ENCODE measurements at places on chromosomes 13 and 19. TPM values are rescaled to one million over a fixed set of nuclear protein-coding genes. Genes with fewer than 3 reads are reported as not detected.

DNA sequence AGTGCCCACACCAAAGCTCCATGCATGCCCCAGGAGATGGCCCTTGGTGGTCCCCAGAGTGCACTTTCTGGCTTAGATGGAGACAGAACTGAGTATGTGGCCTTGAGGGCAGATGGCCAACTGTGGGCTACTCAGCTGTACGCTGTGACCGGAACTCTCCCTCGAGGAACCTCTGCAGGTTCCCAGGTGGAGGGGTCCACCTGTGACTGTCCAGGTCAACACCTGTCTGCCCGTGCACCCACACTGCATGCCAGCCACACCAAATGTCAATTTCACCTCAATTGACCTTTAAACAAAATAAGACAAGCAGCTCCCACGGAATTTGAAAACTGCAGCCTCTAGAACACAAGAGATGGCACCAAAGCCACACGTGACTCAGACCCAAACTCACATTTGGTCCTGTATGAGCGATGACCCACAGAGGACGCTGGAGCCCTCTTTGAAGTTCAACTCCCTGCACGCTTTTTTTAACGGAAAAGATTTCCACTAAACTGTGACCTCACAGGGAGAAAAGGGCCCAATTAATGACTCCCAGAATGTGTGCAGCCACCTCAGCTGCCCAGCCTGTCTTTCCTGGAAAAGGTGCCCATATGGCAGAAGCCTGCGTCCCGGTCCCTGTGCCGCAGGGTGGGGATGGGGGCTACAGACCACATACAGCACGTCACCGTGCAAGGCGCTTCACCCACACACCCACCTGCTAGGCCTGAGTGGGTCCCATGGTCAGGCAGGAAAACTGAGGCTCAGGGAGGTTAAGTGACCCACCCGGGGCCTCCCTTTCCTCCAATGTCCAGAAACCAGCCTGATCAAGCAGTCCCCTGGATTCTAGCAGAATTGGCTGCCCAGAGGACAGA, 47.7 kb downstream of the KLF2 start:
- no peak overlapping the region for H3K4me3 ChIP-seq
- H3K27ac ChIP-seq: peak overlapping the region; percentile 81
- H3K27me3 ChIP-seq: no peaks in the 10 kb centered on the region

- no peak overlapping the region for H3K4me3 ChIP-seq
- H3K36me3 ChIP-seq: peaks cover 3% of the 10 kb centered on the region
- DNase-seq: no peak
- H3K27ac ChIP-seq: no peak overlapping the region
- no peaks in the 10 kb centered on the region for H3K4me1 ChIP-seq
- H3K27me3 ChIP-seq: no peaks in the 10 kb centered on the region
Measured at GRCh38 chr19:19531951-19532805, 3.5 kb downstream of the YJEFN3 start.

DNA sequence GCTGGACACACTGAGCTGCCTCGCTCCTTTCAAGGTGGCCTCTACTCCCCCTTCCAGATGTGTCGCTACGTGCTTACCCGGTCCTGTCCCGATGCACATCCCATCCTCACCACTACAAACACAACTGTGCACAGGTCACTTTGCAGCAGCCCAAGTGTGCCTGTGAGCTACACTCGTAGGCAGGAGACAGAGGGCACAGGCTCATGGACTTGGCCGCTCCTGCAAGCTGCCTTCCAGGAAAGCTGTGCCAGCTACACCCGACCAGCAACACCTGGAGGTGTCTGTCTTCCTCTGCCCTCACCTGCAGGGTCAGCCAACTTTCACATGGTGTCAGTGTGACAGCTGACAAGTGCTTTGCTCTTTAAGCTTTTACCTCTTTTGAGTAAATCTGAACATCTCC, 15.4 kb downstream of the CARS2 start:
- H3K36me3 ChIP-seq: peaks cover 19% of the 10 kb centered on the region
- H3K27ac ChIP-seq: no peak overlapping the region
- H3K27me3 ChIP-seq: no peaks in the 10 kb centered on the region
- H3K4me1 ChIP-seq: no peaks in the 10 kb centered on the region
- H3K4me3 ChIP-seq: no peak overlapping the region
- no peak for DNase-seq

KIR2DL3 gene
- not detected for total RNA-seq

- H3K36me3 ChIP-seq: peaks cover 38% of the 10 kb centered on the region
- no peaks in the 10 kb centered on the region for H3K4me1 ChIP-seq
- no peak overlapping the region for H3K27ac ChIP-seq
- no peaks in the 10 kb centered on the region for H3K27me3 ChIP-seq
Measured at GRCh38 chr13:45521297-45521696, 56.6 kb downstream of the COG3 start.

DNA sequence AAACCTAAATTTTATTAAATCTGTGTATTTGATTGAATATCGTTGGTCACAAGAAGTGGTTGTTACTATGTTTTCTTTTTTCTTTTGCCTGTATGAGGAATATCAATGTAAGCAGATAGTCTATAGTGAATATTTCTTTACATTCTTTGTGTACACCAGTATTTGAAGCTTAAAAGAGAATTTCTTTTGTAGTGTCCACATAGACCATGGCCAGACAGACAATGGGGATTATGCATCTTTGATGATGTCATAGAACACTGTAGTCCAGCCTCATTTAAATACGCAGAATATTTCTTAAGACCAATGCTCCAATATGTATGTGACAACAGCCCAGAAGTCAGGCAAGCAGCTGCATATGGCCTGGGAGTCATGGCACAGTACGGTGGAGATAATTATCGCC, 64.8 kb downstream of the IPO5 start:
- H3K27me3 ChIP-seq: no peaks in the 10 kb centered on the region
- H3K4me3 ChIP-seq: no peak overlapping the region
- H3K36me3 ChIP-seq: peaks cover 39% of the 10 kb centered on the region
- no peak overlapping the region for H3K27ac ChIP-seq
- H3K4me1 ChIP-seq: no peaks in the 10 kb centered on the region

- H3K4me1 ChIP-seq: peaks cover 35% of the 10 kb centered on the region
- H3K27ac ChIP-seq: no peak overlapping the region
- no peaks in the 10 kb centered on the region for H3K36me3 ChIP-seq
- DNase-seq: no peak
- no peaks in the 10 kb centered on the region for H3K27me3 ChIP-seq
Measured at GRCh38 chr13:24220086-24220703, 59.7 kb downstream of the SPATA13 start.

DNA sequence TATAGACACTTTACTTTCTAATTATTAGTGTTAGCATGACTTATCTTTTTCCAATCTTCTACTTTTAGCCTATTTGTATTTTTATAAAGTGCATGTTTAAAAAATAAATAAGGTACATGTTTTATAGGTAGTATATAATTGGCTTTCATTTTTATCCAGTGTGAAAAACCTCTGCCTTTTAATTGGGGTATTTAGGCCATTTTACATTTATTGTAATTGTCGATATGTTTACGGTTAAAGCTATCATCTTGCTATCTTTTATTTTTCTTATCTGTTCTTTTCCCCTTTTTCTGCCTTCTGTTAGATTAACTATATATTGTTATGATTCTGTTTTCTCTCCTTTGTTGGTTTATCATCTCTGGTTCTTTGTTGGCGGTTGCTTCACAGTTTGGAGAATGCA, 9.1 kb downstream of the PROZ start:
- H3K27me3 ChIP-seq: no peaks in the 10 kb centered on the region
- no peak overlapping the region for H3K4me3 ChIP-seq
- H3K36me3 ChIP-seq: peaks cover 6% of the 10 kb centered on the region
- no peak overlapping the region for H3K27ac ChIP-seq
- no peaks in the 10 kb centered on the region for H3K4me1 ChIP-seq
- DNase-seq: no peak

PRSS57 gene
- total RNA-seq: not detected

GJB6 gene
- total RNA-seq: not detected

Data from GM12878 (cell line).